ENCODE measurements at places on chromosomes 1 and 21.

DNA sequence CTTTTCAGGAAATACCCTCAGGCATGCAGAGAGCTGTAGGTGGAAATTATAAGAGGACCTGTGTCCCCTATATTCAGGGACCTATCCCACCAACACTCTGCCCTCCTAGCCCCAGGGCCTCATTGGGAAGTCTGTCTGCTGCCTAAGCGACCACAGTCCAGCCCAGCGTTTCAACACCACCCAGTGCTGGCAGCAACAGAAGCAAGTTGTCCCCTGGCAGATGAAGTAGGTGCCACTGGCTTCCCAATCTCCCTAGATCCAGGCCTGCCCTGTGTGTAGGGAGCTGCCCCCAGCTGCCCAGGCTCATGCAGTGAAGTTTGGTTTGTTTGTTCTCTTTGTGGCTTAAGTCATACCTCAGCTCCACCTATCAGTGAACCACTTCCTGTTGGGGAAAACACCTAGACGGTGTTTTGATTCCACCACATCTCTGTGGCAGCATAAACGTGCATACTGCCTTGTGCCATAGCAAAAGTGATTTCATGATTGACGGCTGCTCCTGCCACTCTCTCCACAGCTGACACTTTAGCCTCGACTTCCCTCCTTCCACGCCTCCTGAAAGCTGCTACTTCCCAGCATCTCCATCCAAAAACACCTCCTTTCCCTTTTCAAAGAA is 8.1 kb upstream of the LEFTY1 start:
- peak; percentile 38 for DNase-seq

GRCh38 chr1:232996143-232996542 is 45.7 kb downstream of the NTPCR start:
- DNase-seq = no peak

GRCh38 chr1:41700581-41700980 is 216.1 kb upstream of the EDN2 start:
- DNase-seq = no peak

GRCh38 chr1:207362962-207363860 is 41.7 kb downstream of the CD55 start:
- no peak for DNase-seq

DNA sequence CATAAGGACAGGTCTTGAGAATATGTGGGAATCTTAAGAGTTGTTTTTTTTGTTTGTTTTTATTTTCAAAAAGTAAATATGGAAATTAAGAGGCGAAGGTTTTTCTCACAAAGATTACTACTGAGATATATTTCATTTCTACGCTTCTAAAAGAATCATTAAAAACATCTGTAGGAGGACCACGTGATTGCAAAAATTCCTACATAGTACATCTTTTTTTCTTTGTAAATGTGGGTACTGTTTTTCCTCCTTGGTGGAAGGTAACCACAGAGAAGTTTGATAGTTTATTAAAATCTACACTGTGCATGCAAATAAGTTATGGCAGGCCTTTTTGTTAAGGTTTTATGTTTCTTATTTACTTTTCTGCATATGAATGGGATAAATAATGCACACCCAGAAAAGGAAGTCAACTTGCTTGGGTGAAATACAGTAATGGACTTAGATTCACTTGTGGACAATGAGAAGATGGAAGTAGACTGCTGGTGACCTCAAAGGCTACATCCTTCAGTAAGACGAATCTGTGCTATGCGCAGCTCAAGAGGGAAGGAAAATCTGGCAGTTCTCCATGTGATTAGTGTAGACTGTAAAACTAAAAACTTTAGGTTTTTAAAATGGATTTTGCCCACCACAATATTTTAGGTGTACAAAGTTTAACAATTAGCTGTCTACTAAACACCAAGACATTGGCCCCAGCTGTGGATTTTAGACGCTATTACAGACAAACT is 2.0 kb downstream of the AK5 start:
- DNase-seq = no peak

DNA sequence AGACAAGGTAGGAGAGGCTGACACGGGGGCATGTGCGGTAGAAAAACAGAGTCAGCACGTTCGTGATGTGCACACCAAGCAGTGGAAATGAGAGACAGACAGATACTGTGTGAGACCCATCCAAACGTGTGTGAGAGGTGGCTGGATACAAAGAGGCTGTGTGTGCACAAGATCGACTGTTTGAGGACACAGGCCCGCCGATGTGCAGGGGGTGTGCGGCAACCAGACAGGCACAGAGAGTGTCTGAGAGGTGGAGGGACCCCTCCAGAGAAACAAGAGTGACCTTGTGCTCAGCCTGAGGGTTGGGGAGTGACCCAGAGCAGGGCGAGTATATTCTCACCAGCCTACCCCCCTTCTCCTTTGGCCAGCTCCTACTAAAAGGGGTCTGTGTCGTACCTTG is 97.8 kb upstream of the IPO9 start:
- no peak for DNase-seq

DNA sequence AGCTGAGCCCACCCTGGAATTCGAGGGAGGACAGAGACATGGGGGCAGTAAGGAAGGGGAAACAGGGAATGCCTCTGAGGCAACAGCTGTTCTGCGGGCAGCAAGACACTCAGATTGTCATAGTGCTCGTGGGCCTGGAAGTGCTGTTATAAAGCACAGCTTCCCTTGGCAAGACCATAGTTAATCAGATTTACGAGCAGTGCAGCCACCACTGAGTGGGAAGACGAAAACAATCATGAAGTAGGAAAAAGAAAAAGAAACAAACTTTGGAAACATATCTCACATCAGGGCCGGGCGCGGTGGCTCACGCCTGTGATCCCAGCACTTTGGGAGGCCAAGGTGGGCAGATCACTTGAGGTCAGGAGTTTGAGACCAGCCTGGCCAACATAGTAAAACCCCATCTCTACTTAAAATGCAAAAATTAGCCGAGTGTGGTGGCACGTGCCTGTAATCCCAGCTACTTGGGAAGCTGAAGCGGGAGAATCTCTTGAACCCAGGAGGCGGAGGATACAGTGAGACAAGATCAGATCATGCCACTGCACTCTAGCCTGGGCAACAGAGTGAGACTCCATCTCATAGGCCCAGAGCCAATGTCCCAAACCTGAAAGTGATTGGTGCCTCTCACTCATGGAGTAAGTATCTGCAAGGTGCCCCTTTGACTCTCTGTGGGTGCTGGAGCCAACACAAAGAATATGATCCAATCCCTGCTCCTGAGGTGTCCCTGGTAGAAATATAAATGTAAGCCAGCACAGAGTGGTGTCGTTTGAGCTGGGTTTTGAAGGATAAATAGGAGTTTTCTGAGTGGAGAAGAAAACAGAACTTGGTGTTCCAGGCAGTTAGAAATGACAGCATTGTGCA is 55.6 kb upstream of the GPR153 start:
- no peak for DNase-seq

- DNase-seq = no peak
Measured at GRCh38 chr1:245751116-245751515, 596.3 kb downstream of the KIF26B start.

GRCh38 chr1:240737766-240738265 is 125.9 kb upstream of the GREM2 start:
- DNase-seq = no peak

GRCh38 chr1:87154384-87154783 is 174.3 kb upstream of the LMO4 start:
- DNase-seq = no peak

- DNase-seq = no peak
Measured at GRCh38 chr1:32487182-32487581, 22.3 kb downstream of the ZBTB8B start.

DNA sequence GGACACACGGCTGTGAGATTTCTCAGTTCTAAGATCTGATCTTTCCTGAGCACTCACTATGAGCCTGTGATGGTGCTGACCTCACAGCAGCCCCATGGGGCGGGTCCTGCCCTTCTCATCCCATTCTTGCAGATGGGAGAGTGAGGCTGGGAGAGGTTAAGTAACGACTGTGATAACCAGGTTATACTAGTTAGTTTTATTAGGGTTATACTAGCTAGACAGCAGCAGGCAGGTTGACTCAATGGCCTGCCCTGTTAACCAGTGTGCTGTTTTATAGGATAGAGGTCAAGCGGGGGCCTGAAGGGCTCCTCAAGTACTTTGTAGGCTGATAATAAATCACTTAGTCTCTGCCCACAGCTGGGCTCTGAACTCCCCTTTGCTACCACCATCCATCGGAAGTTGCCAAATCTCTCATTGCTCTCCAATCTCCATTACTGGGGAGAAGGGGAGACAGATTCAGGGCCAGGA is 4.8 kb downstream of the CNTN2 start:
- no peak for DNase-seq

DNA sequence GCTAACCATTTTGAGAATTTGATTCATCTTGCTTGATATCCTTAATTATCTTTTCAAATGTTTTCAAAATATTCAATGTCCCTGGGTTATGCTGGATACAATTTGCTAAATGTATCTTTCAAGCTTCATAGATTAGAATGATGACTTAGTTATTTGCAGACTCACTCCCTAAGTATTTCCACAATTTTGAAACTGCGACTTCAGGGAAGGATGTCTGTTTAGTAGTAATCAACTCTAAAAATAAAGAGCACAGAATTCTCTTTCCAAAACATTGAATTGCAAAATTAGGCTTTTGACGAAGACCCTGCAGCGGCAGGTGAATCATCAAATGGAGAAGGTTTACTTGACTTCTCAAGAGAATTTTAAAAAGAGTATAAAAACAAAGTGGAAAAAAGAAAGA is 14.2 kb downstream of the RGS1 start:
- no peak for DNase-seq

- no peak for DNase-seq
Measured at GRCh38 chr1:114428083-114428754, 82.8 kb downstream of the TRIM33 start.

GRCh38 chr1:78790174-78790573 is 140.5 kb downstream of the IFI44 start:
- no peak for DNase-seq

GRCh38 chr1:44357710-44358109 is 2.7 kb upstream of the ERI3 start:
- no peak for DNase-seq

All from stimulated activated CD8-positive, alpha-beta memory T cell treated with anti-CD3 and anti-CD28 coated beads, Interleukin-4, amount 100 ng/mL, for 24 hours (primary cell).